ENCODE measurements at places on chromosomes 2 and 18.

DNA sequence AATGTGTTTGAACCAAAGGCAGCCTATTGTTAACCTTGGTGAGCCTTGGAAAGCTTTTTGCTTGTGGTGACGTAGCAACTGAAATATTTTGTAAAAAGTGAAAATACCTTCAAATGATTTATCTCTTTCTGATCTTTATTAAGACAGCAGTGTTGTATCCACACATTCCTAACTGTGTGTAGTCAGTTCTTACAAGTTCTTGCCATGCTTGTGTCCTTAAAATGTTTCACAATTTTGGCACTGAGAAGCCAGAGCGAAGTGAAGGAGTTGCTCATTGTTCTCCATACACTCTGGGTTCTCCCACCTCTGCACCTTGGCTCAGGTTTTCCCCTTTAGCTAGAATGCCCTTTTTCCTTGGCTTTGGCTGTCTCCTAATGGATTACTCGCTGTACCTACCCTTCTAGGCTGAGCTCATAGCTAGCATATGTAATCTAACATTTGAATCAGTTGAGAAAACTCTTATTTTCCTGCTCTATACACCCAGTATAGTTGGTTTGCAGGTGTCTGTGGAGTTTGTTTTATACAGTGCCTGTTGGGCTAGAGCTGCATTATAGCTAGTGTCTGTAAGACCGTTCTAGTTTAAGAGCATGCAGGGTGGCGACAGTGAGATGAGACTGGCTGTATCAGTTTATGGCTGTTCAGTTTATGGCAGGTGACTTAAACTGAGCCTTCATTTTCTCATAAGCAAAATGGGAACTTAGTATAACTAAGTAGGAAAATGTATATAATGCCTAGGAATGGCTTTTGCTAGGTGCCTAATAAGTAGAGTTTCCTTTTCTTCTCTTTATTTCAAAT is 45.5 kb downstream of the FMNL2 start:
- DNase-seq, result no peak

DNA sequence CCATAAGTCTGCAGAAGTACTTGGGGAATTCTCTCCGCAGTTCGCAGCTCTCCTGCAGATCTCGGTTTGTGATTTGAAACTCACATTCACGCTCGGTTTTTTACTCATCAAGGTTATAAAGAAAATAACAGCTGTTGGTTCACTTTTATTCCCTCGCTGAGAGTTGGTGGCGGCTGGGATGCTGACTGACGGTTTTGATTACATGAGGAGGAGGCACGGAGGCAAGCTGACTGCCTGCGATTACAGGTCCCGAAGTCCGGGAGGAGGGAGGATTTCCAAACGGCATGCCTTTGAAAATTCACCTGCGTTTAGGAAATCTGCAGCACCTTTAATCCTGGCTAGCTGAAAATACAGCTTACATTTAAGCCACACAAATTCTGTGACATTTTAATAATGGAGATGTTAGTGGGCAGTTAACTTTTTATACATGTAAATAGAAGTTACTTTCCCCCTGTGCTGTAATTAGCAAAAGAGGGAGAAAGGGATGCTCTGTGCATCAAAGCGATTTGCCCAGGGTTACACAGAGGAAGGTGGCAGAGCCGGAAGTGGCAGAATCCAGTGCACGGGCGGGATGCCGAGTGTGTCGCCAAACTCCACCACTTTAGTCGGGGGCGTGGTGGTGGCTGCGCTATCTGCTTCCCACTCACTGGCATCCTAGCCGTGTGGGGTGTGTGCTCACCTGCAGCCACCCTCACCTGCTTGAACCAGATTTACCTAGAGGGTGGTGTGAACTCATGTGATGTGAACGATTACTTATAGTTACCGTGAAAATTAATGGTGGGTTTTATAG is 14.7 kb downstream of the AGAP1 start:
- no peak for DNase-seq

GRCh38 chr2:48753228-48753627 is 2.3 kb downstream of the LHCGR start:
- no peak for DNase-seq

DNA sequence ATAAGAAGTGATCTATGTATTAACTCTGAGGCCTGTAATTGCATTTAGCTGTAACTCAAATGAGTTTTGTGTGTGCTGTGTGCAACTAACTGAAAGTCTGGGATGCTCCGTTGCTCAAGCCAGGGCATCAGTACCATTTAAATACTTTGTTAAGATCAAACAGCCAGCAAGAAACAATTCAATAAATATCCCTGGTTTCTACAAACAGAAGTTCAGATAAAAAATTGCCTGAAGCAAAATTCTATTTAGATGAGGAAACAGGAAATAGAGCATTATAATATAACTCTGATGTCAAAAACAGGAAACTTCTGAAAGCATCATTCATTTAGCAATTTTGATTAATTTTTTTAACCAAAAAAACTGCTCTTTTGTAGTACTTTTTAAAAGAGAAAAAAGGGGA is 18.9 kb upstream of the SLC38A11 start:
- peak; percentile 20 for DNase-seq

Measured in A172 (cell line).